ENCODE measurements at places on chromosomes 5 and 9.

DNA sequence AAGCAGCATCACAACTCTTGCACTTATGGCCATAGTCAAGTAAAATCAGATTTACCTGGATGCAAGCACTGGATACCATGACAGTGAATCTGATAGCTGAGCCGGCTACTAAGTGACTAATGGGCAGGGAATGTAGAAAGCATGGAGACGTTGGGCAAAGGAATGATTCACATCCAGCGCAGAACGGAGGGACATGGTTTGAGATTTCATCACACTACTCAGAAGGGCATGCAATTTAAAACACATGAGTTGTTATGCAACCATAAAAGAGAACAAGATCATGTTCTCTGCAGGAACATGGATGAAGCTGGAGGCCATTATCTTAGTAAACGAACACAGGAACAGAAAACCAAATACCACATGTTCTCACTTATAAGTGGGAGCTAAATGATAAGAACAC is 169.1 kb upstream of the PIK3R1 start:
- no peak for DNase-seq

DNA sequence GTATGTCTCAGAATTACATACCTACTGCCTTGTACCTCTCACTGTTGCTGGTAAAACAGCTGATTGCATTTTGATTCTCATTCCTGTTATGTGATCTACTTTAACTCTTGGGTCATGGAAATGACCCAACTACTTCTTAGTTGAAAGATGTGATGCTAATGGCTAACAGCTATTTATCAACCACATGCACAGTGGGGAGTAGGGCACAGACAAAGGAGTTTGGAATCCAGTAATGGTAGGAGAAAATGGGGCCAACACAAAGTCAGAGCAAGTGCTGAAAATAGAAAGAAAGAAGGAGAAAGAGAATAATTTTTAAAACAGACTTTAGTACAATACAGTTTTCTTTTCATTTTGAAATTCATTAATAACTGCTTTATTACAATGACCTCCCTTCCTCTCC is 241.0 kb downstream of the PTPRD start:
- no peak for DNase-seq

DNA sequence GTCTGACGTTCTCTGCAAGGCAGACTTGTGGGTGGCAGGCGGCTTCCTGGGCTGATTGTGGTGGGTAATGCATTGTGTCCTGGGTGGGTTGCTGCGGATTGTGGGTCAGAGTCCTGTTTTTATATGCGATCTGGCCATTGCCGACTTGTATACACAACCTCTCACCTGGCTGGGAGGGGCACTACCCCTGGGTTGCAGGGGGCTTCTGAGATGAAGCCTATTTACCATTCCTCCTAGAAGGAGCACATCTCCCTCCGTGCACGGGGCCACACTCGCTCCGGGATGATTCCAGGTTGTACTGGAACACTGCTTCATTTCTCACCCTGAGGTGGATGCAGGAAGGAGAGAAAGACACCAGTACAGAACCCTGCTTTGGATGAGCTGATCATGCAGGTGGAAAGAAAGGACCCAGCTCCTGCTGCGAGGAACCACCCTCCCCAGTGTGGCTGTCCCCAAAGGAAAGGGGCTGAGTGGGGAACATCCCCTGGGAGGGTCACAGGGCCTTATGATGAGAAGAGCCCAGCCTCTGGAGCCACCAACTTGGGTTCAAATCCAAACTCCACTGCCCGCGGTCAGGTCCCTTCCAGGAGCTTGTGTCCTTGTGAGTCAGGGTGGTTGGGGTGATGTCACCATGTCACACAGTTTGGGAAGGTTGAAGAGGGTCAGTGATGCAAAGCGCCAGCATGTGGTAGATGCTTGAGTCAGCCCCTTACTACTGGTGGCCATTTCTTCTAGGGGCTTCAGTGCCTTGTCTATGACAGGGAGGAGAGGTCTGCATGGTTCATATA is 151.8 kb upstream of the COL5A1 start:
- DNase-seq, result no peak

- DNase-seq, result no peak
These were observed 9.9 kb upstream of the SPIN1 start for GRCh38 chr9:88378317-88378716.

- no peak for DNase-seq
These were observed 27.5 kb upstream of the SLC2A8 start for GRCh38 chr9:127369428-127369827.

- DNase-seq, result no peak
These were observed 762 bp upstream of the ST6GALNAC4 start for GRCh38 chr9:127917603-127918002.

DNA sequence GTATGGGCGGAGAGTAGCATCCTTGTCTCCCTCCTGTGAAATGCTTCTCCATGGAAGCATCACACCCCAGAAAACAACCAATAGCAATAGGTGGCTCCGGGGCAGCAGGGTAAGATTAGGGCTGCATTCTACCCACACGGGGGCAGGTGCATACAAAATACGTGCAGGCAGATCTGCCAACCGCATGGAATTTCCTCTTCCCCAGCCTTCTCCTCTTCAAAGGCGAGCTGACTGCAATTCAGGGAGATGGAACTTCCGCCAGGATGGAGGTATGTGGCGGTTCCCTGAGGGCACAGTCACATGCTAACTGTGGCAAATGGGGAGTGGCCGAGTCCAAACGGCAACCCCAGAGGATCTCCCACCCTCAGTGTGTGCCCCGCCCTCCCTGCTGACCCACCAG is 81.5 kb downstream of the LMNB1 start:
- no peak for DNase-seq

DNA sequence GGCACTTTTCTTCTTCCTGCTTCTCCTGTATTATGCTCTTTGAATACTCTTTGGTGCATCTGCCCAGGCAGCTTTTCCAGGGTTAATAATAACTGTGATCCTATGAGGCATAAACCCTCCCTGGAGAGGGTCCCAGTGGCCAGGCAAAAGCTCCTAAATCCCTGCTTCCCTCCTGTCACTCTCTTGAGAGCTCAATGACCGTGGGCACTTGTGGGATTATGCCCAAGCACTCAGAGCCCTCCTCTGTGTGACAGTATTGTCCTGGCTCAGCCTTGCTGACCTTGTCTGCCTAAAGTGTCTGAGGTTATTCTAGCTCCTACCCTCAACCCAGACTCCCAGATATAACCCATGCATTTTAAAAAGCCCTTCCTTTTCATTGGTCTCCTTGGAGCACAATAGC is 51.9 kb downstream of the GALNT10 start:
- no peak for DNase-seq

- DNase-seq, result no peak
These were observed 248.6 kb upstream of the EFNA5 start for GRCh38 chr5:107919361-107919760.

DNA sequence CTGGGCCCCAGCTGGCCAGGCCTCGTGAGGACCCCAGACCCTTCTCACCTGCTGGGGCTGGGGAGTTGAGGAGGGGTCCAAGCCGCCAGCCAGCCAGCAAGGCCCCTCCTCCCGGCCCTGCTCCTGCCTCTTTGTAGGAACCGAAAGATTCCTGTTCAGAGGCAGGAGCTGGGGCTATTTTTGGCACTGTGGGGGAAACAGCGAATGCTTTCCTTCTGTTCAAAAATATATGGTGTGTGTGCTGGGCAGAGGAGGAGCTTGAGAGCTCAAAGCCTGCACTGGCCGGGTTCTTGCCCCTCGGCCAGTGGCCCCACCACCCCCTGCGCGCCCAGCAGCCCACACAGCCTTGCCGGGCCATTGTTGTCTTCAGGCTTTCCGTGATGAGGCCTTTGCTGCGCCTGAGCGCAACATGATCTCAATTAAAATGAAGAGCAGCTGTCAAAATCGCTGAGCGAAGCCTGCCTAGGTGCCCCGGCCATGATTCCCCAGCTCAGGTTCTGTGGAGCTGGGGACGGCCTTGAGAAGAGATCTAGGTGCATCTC is 13.4 kb downstream of the NCS1 start:
- DNase-seq, result no peak

DNA sequence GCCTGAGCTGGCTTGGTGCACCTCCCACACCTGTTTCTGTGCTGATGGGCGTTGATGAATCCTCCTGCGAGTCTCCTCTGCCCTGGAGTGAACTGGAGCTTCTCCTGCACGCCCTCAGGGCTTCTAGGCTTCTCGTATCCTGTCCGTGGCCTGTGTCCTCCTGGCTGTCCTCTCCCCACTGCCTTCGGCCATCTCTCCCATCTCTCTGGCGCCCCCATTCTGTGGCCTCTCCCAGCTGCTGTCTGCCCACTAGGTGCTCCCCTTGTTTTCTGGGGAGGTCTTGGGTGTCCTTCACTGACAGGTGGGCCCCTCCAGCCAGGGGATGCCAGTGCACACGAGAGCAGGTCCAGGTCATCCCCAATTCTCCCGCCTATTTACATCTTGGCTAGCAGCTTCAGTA is 28.8 kb downstream of the AHRR start:
- DNase-seq, result peak; percentile 44

- no peak for DNase-seq
These were observed 4.5 kb downstream of the SHROOM1 start for GRCh38 chr5:132825834-132826391.

DNA sequence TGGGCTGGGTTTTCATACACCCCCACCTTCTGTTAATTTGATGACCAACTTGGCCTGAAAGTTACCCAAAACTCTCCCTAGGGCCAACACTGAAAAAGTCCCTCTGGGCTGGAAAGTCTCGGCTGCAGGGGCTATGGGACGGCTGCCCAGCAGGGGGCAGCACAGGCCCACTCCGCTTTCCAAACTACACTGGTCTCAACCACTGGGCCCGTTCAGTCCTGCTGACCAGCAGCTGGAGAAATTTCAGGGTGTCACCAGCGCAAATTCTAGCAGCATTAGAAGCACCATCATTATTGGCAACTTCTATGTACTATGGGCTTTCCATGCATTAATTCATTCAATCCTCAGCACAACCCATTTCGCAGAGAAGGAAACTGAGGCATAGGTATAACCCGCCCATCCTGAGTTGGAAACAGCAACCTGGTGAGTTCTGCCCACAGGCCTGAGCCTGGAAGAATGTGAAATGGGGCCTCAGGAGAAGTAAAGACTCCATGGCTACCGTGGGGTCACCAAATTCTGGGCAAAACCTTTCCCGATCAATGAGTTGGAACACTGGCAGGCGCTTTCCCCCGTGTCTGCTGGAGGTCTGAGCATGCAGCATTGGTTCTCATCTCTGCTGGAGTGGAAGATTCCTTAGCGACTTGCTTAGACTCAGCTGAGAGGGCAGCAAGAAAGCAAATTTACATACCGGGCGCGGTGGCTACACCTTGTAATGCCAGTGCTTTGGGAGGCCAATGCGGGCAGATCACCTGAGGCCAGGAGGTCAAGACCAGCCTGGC is 9.7 kb downstream of the ORM2 start:
- DNase-seq, result peak; percentile 77

- DNase-seq, result no peak
These were observed 227.8 kb downstream of the PAPPA start for GRCh38 chr9:116381350-116381749.

Data from hematopoietic multipotent progenitor cell treated with erythropoietin and hydrocortisone succinate and interleukin-3 and kit ligand, for 6 days (in vitro differentiated cells).